ENCODE measurements at places on chromosomes 5 and 9.
A peak's percentile ranks its signal among the peaks of the same experiment; 100 is the strongest.

GRCh38 chr5:173872957-173873305, 15.2 kb upstream of the CPEB4 start:
- no peak for DNase-seq

GRCh38 chr5:1501372-1502045, 22.3 kb downstream of the LPCAT1 start:
- no peak for DNase-seq

DNA sequence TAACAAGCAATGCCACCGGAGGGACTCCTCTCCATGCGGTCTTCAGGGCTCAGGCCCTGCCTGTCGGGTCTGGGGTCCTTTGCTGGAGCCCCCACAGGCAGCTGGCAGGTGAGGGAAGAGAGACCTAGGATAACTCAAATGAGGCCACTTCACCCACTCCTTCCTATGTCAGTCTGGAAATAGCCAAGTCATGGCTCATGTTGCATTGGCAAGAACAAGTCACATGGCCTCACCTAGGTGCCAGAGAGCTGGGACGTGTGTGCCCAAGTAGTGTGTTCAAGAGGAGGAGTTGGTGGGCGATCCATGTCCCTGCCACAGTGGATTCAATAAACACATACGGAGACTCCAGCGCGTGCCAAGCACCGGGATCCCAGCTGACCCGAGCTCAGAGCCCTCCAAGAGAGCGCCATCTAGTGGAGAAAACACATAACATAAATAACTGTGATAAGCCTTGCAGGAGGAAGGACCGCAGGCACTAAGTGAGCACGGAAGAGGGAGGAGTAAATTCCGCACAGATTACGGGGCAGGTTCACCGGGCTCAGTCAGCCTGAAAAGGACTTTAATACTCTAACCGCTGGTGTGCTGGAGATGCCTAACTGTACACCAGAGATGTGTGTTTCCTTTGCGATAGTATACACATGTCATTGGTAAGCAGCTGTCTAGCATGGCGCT, 580.8 kb downstream of the CCDC171 start:
- DNase-seq = peak; percentile 92

- DNase-seq = no peak
Observed at GRCh38 chr9:86274821-86275643, 7.3 kb downstream of the ISCA1 start.

DNA sequence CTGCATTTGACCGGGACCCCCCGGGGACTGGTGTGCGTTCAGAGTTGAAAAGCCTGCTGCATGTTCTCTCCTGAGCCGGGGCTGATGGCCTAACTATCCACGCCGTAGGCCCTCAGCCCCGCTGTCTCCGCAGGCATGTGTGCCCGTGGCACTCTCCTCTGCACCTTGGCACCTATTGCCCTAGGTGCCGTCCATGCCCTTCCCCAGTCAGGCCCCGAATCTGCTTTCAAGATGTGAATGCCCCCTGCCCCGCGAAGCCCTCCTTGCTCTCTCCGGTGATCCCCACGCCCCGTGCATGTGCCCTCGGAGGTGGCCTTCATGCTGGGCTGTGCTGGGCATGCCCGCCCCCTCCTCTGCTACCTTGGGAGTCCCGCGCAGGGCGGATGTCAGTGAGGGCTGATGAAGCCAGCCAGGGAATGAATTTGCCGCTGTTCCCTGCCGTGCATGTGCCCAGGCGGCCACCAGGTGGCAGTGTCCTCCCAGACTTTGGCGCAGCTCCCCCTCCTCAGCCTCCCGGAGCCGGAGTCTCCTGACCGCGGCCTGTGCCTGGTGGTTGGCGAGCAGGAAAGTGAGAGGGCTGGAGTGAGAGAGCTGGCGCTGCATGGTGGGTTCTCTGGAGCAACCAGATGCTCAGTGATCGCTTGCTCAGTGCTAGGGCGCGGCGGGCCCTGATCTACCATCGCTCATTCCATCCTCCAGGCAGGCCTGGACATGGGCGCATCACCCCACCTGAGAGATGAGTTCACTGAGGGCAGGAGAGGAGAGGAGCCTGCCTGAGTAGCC, 112.9 kb upstream of the LMX1B start:
- peak; percentile 67 for DNase-seq

DNA sequence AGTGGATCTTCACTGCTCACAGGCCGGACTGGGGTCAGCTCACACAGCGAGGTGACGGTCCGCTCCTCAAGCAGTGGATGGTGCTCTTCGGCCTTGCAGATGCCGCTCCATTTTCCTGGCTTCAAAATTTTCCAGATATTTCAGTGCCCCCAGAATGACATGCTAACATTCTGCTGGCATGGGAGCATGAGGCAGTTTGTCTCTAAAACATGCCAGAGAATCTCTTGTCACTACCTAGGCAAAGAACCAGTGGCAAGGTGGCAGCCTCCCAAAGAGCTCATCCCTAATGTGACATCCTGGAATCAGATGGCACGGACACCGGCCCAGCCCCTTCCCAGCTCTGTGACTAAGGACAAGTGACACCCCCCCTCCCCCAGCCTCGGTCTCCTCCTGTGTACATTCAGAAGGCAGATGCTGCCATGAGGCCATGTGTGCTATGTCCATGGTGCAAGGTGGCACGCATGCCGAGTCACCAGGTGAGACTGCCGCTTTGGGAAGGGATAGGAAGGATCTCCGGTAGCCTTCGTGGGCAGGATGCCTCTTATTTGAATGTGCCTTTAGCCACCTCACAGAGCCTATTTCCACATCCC, 2.7 kb downstream of the S1PR3 start:
- no peak for DNase-seq

DNA sequence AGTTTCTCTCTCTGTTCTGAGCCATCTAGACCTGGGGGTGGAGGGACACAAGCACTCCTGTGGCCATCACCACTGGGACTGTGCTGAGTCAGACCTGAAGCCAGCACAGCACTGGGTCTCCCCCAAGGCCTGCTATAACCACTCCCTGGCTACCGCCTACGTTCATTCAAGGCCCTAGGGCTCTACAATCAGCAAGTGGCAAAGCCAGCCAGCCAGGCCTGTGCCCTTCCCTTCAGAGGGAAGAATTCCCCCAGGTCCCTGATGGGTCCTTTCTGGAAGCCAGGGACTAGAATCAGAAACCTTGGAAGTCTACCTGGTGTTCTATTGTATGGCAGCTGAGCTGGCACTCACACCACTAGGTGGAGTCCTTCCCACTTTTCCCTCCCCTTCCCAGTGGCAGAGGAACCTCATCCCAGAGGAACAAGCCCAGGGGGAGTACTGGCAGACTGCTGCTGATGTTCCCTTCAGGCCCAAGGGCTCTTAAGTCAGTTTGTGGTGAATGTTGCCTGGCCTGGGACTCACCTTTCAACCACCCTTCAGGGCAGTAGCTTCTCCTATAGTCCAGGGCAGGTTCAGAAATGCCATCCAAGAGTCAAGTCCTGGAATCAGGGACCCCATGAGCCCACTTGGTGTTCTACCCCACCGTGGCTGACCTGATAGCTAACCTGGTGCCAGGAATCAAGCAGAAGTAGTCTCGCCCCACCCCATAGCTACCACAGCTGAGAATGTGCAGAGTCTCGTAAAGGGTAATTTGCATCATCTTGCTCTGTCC, 20.0 kb downstream of the JMY start:
- DNase-seq = peak; percentile 59

DNA sequence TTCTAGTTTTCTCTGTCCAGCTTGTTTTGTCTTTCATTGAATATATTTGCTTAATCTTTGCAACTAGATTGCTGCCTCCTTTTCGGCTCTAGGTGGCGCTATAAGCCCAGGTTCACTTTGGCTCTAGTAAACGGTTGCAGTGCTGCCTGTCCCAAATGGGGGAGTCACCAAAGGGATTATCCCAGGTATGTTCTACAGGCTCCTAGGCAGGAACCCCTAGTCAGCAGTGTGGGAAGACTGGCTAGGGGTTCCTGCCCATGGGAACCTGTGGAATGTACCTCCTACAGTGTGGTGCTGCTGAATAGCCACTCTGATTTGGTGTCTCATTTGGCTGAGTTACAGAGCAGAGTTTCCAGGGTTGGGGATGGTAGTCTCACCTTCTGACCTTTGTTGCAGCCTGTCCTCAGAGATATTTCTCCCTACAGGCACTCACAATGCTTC, 85.2 kb downstream of the ARSB start:
- DNase-seq = peak; percentile 66

GRCh38 chr5:175795959-175796358, 75.4 kb upstream of the CPLX2 start:
- no peak for DNase-seq

- DNase-seq = no peak
Observed at GRCh38 chr9:92762781-92763708, 1.6 kb downstream of the BICD2 start.

DNA sequence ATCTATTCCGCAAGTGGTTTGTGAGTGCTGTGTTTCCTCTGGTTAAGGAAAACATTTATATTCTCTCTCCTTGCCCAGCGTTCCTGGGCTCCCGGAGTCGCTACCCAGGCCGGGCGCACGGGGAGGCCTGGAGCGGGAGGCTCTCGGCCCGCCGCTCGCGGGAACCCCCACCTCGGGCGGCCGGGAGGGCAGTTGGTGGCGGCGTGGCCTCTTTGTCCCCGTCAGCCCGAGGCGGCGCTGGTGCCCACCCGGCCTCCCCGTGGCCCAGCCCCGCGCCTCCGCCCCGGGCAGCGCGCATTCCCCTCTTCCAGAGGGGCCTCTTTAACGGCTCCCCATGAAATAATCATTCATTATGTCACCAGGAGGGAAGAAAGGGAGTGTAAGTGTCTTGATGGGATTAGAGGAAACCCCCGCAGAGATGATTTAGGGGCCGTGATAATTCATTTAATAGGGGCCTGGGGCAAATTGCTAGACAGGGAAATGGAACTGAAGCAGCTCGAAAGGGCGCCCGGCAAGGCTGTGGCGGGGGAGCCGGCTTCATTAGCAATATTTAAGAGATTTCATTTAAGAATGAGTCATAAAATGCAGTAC, 181.9 kb upstream of the TBCA start:
- DNase-seq = no peak
